Activated T-cell treated with anti-CD3 and anti-CD28 coated beads, Interleukin-2, amount 50 U/mL, for 72 hours (primary cell): ENCODE measurements at places on chromosomes 1 and 21.

DNA sequence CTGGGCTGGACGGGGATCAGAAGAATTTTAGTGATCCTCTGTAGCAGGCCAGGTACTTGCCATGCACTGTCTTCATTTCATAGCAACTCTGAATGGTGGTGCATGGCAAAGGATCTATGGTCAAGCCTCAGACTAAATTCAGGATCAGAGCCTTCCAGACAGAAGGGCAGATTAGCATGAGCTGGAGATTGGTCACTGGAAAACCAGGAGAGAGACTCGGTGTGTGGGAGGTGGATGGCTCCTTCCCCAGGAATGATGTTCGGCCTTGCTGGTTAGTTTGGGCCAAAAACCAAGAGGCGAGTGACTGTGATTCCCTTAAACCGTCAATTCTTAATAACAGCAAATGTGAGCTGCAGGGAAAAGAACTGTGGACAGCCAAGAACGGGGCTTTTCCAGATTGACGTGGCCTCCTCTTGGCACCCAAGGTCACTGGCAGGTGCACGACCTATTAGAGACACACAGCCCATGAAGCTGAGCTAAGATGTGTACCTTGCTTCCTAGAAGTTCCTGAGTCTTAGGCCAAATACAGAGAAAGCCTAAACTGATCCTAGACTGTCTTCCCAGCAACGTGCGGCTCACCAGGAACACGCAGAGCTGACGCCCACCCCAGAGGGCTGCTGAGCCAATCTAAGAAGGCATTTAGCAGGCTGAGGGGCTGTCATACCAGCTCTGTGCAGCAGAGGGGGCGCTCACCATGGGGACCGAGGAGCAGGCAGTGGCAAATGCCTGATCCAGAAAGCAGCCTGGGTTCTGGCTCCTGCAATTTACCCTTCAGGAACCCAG lies 18.5 kb downstream of the ALDH4A1 start:
- DNase-seq, result peak; percentile 77

DNA sequence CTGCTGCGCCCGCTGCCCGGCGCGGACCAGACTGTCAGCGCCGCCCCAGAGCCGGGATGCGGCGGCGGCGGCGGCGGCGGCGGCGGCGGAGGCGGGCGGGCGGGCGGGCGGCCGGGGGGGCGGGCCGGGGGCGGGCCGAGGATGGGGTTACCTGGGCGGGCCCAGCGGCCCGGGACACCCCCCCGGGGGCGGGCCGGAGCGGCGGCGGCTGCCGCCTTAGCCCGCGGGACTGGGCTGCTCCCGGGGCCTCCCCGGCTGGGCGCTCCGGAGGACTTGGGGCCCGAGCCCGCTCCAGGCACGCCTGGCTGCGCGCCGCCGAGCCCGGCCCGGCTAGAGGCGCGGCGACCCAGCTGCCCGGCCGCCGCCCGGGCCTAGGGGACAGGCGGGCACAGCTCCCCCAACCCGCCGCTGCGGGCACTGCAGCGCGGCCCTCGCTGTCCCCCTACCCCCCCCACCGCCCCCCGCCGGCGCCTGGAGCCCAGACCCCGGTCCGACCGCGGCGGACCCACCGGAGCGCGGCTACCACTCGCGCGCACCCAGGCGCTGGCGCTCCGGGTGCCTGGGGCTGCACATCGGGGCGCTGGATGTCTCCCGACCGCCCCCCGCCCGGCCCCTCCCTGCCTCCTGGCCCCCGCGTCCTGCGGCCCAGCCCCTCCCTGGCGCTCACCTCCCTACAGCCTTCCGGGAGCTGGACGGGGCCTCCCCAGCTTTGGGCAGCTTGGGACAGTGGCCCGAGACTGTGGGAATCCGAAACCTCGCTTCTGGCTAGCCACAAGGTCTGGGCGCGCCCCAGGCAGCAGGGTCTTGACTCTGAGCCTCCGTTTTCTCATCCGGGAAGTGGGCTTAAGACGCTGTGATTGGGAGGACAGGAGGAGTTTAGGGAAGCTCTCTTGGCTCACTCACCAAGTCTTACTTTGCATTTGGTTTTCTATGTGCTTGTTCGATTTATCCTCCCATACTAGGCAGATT lies at the start of gene WNT4:
TSS of gene WNT4 (minus strand) at position 33 of the 969 bp plus-strand sequence. CDS start 175 bp downstream, outside the sequence.
- peak; percentile 29 for DNase-seq

DNA sequence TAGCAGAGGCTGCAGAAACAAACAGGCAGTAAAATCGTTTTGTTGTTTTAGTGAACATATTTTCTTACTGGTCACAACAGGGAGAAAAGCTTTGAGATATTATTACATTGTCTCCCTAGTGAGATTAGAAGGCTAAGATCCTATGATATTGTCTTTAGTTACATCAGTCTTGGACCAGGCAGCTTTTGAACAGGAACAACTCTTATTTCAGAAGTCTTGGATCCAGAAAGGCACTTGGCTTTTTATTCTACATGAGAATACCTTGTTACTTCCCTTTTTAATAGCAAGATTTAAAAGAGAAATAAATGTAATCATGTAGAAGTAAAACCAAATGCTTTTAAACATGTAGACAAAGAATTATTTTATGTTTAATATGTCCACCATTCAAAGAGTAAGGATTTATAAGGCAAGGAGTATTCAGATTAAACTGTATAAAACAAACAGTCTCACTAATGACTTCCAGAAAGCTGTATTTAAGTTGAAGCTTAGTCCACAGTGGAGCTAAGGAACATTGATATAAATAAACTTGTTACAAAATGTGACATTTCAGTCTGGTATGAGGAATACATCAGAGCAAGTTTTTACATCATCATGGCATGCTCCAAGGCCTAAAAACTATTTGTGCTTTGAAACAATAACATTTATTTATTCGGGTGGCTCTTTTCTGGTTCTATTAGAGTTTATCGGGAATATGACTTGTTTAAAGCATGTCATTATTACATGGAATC lies 72.2 kb downstream of the PHTF1 start:
- DNase-seq, result no peak

- peak; percentile 38 for DNase-seq
Observed at GRCh38 chr1:154608397-154609270, 648 bp upstream of the ADAR start.

GRCh38 chr1:84480650-84481049 lies 1.6 kb downstream of the RPF1 start:
- no peak for DNase-seq

- DNase-seq, result peak; percentile 65
Observed at GRCh38 chr1:202998836-202999750, 8.1 kb upstream of the TMEM183A start.

- DNase-seq, result no peak
Observed at GRCh38 chr1:192849011-192849410, 40.2 kb downstream of the RGS2 start.

GRCh38 chr1:151309811-151310323 lies 17.3 kb downstream of the PI4KB start:
- DNase-seq, result no peak

DNA sequence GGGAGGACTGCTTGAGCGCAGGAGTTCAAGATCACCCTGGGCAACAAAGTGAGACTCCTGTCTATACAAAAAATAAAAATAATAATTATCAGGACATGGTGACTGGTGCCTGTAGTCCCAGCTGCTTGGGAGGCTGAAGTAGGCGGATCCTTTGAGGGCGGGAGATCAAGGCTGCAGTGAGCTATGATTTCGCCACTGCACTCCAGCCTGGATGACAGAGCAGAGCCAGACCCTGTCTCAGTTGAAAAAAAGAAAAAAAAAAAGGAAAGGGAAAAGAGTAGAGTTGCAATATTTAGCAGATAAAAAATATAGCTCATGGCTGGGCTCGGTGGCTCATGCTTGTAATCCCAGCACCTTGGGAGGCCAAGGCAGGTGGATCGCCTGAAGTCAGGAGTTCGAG lies 3.3 kb upstream of the S1PR1 start:
- no peak for DNase-seq

DNA sequence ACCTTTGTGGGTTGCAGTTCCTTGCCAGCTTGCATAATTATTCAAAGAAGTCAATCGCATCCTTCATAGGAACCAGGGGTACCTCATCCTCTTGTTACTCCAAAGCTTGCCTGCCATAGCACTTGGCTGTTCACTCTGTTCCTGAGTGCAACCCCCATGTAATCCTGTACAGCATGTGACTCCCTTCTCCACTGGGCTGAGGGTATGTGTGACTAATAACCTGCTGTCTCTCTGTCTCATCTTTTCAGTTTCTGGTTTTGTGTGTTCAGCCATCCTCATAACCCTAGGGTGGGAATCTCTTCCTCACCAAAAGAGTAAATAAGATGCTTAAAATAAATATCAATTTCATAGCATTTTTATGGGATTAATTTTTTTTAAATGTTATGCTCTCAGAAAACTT lies 351.9 kb downstream of the S1PR1 start:
- DNase-seq, result no peak
